ENCODE measurements at places on chromosomes 1 and 21.

DNA sequence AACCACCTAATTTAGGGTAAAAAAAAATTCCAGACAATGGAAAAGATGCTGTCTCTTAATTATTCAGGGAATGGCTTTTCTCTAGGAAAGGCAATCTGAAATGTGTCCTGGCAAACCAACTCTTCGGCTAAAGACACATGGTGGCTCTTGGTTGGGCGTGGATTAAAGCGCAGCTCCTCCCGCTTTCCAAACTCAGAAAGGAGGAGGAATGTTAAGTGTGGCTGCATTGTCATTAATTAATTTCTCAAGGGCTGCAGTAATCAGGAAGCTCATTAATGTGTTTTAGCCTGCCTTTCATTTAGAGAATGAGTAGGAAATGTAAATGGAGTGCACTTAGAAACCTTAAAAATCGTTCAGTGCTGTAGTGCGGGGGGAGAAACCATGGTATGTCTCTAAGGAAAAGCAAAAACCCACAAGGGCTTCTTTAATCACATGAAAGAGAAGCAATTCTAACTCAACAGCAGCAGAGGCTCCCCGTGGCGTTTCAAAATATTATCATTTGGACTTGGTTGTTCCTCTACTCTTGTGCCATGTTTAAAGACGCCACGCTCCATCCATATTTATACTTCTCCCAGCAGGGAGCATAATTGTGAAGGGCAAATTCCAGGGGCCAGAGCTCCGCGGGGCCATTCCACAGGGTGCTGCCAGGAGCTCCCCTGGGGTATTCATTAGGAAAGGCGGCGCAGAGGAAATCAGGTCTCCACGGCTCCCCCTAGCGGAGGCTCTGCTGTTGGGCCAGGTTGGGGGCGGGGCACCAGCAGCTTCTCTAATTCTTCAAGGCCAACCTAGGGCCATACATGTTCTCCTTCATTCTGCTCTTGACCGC is 91.9 kb upstream of the SSX2IP start:
- peak; percentile 72 for DNase-seq

DNA sequence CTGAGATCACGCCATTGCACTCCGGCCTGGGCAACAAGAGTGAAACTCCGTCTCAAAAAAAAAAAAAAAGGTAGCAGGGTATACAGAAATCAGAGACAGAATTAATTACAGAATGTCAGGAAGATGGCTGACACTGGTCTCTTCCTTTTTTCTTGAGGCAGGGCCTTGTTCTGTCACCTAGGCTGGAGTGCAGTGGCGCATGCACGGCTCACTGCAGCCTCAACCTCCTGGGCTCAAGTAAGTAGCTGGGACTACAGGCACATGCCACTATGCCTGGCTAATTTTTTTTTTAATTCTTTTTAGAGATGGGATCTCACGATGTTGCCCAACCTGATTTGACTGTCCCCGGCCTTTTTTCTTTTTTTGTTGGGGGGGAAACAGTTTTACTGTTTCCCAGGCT is 16.4 kb downstream of the RNU5D-1 start:
- DNase-seq: no peak

DNA sequence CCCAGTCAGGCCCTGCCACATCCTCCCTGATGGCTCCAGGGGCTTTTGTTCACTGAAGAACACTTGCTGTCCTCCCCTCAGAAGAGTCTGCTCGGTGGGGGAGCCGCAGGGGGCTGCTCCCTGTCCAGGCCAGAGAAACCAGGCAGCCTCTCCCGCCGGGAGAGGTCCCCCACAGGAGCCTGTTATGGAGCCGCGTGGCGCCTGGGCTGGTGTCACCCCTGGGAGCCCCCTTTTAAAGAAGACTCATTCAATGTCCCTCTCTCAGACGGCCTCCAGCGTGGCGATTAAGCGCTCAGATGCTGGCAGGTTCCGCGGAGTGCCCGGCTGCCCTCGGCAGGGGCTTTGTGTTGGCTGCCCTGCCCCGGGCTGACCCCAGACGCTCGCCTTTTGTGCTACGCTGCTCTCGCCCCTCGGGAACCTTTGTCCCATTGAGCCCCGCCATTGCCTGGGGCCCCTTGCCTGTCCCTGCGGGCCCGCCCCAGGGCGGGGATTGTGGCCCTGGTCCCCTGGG is 43.1 kb downstream of the SKI start:
- DNase-seq: no peak

GRCh38 chr1:220734571-220735326 is 13.4 kb upstream of the MTARC2 start:
- no peak for DNase-seq

DNA sequence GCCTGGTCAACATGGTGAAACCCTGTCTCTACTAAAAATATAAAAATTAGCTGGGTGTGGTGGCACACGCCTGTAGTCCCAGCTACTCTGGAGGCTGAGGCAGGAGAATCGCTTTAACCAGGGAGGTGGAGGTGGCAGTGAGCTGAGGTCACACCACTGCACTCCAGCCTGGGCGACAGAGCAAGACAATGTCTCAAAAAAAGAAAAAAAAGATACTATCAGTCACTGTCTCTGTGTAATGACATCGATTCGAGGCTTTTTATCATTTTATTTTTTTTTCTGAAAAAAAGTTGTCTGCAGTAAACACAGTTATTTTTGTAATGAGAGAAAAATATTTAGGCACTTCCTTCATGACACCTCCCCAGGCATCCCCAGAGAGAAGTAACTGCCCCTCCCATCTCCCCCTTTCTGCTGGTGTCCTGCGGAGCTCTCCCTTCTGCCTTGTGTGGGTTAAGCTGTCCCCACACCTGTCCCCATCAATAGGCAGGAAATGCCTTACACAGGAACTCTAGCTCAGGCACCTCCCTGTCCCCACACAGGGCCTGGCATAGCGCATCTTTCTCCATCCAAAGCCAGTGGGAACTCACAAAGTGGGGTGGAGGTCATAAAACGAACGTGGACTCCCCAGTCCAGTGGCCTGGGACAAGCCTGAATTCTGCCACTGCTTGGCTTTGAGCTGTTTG is 132.0 kb downstream of the SYF2 start:
- no peak for DNase-seq
